ENCODE measurements at places on chromosomes 4 and X.

- DNase-seq = no peak
Observed at GRCh38 chrX:1226249-1226648, 13.8 kb upstream of the CRLF2 start.

GRCh38 chr4:94603170-94603747, 151.5 kb downstream of the PDLIM5 start:
- DNase-seq = no peak

DNA sequence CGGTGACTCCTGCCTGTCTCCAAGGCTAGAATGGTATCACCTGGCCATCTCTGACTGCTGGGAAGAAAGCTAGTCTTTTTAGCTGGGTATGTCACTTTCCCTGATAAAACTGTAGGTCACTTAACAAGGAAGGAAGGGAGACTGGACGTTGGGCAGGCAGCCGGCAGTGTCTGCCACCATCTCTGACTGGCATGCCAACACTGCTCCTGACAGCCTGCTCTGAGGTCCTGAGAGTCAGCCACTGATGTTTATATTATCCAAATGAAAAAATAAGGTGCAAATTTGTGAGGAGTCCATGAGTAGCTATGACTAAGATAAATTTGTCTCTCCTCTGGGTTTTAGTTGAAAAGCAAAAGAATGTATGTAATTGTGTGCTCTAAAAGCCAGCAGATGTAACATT, 77.2 kb downstream of the SNX25 start:
- no peak for DNase-seq

- DNase-seq = no peak
Observed at GRCh38 chr4:149708513-149709130, 107.0 kb downstream of the IQCM start.

DNA sequence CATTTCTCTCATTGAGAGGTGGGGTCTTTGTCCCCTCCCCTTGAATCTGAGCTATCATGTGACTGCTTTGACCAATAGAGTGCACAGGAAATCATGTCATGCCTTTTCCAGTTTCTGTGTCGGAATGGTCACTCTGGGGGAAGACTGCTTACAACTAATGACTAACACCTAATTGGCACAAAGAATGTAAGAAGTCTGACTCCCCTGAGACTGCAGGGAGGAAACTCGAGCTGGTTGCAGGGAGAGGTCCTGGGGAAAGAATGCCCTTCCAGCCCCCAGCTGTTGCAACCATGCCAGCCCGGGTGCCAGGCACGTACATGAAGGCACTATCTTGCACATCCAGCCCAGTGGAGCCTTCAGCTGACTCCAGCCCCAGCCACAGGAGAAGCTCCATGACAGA, 254.2 kb downstream of the DHX15 start:
- DNase-seq = no peak

DNA sequence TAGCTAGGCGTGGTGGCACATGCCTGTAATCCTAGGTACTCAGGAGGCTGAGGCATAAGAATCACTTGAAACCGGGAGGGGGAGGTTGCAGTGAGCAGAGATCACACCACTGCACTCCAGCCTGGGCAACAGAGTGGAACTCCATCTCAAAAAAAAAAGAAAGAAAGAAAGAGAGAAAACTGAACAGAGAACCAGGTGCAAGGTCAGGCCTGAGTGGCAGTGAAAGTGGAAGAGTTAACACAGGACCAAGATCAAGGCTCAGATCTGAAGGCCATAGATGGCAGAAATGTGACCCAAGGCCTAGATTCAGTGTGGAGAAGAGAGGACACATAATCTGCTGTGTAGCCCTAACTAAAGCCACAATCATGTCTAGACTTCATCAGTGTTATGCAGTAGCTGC, 4.9 kb upstream of the ZNF630 start:
- DNase-seq = no peak

GRCh38 chrX:103831803-103832544, at the start of gene RAB9B:
Gene RAB9B (minus strand): TSS chrX:103832257. CDS start chrX:103825784, 6,473 bp downstream.
- peak; percentile 45 for DNase-seq

DNA sequence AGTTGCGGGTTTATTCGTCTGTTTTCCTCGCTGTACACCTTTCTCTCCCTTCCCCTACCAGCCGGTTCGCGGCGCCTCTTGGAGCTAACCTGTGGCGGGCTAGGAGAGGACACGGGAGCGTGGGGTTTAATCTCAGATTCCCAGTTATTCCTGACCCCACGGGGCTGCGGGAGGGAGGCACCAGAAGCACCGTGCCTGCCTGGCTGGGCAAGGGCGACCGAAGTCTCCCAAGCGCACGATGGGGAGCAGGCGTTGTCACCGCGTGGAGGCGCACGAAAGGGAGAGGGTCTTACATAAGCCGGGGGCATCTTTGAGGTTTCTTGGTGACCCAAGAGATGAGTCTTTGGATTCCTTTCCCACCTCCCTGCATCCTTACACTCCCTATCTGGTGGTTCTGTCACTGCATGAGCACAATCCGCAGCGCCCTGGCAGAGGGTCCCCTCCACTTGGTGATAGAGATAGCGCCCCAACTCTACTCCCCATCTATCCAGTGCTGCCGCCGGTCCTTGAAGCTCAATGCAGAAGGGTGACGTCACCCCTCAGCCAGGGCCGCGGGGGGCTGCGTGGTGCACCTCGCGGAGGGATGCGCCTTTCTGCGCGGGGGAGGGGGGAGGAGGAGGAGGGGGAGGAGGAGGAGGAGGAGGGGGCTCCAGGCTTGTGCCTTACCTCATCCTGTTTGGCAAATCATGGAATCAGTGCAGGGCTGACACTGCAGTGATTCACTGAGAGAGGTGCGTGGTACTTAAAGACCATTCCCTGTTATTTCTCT, 793 bp downstream of the TSPAN7 start:
- no peak for DNase-seq

All from NCI-H187 (cell line).